ENCODE measurements at places on chromosomes 11 and 22.

DNA sequence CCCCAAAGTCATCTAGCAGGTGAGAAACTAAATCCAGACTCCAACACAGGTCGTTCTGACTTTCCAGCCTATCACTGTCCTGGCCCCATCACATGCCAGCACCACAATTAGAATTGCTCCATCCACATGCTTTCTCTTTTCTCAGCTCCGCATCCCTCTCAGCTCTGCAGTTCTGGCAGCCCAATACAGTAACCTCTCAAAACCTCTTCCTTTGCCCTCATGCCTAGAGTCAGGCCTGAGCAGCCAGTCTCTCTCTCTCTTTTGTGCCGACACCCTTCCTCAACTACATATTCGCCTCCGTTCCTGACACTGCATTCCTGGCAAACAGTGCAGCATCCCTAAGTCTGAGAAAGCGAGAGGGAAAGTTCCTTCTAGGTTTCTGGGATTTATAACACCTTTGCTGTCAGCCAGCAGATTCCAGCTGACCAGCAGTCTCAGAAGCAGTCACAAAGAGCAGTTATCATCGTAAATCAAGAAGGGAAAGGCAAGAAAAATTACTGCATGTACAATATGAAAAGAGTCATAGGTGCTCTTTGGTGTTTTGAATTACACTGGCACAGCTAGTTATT, 258.0 kb downstream of the FAT3 start:
- DNase-seq, result no peak

DNA sequence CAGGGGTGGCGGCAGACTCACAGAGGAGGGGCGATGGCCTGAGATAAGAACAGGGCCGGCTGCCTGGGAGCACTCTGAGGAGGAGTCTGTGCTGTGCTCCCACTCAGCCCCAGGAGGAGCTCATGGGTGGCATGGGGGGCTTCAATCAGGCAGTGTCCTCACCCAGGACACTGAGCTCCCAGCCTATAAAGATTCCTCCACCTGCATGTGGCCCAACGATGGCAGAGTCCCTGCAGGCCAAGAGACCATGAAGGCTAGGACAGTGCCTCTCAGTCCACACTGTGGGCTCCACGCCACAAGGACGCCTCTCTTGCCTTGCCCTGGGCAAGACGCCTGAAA, 1.9 kb downstream of the CST6 start:
- no peak for DNase-seq

DNA sequence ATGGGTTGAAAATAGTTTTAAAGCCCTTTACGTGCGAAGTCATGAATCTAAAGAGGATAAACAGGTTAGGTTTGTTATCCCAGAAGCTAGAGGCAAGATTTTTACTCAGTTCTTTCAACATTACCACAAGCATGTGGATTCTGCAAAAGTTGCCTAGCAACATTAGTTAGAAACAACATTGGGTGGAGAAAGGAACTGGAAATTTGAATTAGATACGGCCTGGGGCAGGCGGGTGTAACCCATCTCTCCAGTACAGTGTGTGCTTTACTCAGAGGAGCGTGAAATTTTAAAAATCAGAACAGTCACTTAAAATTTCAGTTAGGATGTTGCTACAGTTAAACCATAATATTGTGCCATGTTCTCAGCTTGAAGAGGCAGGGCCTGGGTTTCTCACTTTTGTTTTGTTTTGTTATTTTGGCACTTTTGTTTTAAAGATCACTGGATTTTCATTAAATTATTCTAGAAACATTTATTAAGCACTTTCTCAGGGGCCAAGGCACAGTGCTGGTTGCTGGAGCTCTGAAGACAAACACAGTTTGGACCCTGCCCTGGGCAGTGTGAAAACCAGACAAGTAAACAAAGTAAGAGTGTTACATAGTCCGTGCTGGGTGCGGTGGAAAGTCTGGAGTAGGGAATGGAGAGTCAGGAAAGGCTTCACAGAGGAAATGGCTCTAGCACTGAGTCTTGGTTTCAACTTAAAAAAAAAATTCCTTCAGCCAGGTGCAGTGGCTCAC, 4.4 kb upstream of the WEE1 start:
- DNase-seq, result peak; percentile 81

DNA sequence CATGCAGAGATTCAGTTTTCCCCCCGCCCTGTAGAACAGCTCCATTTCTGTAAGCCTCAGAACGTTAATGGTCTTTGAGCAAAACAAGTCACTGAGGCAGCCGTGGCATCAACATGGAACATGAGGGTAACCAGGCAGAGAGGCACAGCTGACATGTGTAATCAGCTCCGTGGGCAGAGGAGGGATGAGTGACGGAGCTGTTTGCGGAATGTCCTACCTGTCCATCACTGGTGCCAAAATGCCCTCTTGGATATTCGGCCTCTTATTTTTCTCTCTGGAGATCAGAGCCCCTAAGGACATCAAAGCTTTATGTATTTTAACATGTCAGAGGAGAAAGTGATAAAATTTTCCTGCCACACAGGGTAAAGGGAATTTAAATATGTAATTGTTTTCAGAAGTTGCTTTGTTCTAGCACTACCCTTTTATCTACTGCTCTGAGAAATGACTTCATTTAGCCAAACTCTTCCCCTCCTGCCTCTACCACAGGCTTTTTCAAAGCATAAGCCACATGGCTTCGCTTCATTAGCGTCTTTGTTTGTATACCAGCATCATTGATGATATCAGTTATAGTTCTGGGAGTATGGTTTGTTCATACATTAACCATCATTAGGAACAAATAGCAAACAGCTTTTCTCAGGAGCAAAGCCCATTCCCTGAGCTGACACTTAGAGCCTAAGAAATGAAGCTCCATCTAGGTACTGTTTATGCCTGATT, 32.9 kb downstream of the C11orf71 start:
- no peak for DNase-seq

GRCh38 chr11:75302371-75302770, 49.1 kb downstream of the ARRB1 start:
- DNase-seq, result no peak

DNA sequence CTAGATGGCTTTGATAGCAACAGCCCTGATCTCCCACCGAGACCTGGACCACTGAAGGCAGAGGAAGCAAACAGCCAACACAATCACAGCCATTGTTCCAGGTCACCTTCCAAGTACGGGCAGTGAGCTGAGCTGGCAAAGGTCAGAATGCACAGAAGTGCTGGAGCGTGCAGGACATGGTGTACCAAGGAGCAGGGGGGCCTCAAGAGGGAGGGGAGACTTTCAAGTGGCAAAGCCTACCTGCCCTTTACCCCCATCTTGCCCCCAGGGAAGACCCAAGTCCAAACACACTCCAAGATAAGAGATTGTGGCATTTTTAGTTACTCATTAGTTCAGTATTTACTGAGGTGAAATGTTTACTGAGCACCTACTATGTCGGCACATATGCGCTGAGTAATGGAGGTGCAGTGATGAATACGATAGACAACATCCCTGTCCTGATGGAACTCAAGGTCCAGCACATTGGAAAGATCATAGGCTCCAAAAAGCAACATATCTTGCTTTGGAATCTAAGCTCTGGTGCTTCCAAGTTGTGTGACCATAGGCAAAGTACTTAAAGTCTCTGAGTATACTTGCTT, 26.0 kb upstream of the TTC12 start:
- DNase-seq, result no peak

- no peak for DNase-seq
Measured at GRCh38 chr11:119460582-119460981, 37.6 kb upstream of the THY1 start.

GRCh38 chr11:35486446-35486845, 39.0 kb downstream of the PAMR1 start:
- DNase-seq, result no peak

DNA sequence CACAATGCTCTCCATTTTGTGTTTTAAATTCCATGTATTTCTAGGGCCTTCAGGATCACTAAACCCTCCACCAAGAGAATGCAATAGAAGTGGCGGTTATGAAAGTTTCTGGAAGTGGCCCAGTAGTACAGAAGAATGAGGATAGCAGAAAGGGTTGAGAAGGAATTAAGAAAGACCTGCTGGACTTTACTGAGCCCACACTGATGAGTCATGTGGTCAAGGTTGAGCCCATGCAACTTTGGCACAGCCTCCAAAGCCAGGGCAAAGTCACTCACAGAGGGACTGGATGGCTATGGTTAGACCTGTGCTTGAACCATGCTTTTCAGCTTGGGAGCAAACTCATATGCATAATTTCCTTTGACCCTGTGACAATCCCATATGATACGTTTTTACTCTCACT, 102.9 kb upstream of the PLET1 start:
- DNase-seq, result no peak

DNA sequence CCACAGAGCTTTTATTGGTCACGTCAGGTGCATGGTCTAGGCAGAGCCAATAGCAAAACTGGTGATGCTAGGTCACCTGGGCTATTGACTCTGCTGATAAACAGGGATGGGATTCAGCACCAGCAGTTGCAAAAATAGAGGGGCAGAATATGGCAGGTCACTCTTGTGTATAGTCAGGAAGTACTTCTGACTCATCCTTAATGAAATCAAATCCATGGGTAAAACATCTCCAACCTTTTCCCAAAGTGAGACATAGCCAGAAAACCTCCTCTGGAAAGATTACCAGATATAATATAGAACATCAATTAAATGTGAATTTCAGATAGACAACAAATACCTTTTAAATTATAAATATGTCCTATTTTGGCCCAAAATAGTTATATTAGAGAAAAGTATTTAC, 383.2 kb downstream of the METTL15 start:
- DNase-seq, result no peak

GRCh38 chr22:45441138-45441537, 27.6 kb downstream of the RIBC2 start:
- peak; percentile 44 for DNase-seq

DNA sequence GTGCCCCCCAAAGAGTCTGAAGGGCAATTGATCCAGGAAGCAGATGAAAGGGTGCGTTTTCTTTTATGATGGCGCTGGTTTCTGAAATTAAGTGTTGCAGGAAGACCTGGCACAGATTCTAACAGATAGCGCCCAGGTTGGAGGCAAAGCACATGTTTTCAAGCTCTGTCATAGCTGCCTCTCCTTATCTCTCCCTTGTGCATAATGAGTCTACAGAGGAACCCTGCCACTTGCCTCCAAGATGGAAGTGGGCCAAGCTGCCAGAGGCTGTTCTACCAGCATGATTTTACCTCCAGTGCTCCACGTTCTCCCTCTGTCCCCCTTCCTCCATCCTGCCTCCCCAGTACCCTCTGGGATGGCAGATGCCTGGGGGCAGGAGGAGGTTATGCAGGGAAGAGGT, 30.0 kb upstream of the TLCD5 start:
- no peak for DNase-seq
